Kidney (tissue), 22 donors: ENCODE measurements at places on chromosomes 3 and 15. TPM values are rescaled to one million over a fixed set of nuclear protein-coding genes. Genes with fewer than 3 reads are reported as not detected.
A peak's percentile ranks its signal among the peaks of the same experiment; 100 is the strongest.

DNA sequence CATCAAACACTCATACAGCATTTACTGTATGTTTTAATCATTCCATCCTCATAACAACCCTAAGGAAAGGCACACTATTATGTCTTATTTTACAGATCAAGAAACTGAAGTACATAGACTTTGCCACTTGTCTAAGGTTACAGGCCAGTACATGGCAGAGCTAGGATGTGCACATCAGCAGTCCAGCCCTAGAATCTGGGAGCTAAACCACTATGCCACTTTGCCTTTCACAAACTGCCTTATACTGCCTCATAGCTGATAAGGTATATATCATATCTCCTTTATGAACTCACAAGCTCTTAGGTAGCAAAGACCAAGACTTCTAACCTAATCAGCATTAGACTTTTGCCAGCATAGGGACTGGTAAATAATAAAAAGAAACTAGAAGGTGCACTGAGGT, 49.1 kb downstream of the MYO9A start:
- DNase-seq: no peak

- DNase-seq: no peak
These were observed 474.1 kb downstream of the FOXP1 start for GRCh38 chr3:71109241-71109976.

DNA sequence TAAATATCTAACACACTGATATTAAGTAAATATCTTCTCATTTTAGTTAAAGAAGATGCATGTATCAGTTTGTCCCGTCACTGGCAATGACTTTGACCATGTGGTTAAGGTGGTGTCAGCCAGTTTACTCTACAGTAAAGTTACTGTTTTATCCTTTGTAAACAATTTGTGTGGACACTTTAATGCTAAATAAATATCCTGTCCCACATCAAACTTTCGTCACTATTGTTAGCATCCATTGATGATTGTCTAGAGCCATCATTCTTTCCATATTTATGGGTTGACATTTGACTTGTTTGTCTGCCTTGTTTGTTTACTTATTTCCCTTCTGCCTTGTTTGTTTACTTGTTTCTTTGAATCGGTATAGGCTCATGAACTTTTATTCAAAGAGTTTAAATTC, 11.0 kb upstream of the GPD1L start:
- DNase-seq: no peak

The SLC51A gene
- polyA plus RNA-seq: 6.5 TPM

- no peak for DNase-seq
These were observed 132.2 kb downstream of the GREM1 start for GRCh38 chr15:32849769-32850668.

DNA sequence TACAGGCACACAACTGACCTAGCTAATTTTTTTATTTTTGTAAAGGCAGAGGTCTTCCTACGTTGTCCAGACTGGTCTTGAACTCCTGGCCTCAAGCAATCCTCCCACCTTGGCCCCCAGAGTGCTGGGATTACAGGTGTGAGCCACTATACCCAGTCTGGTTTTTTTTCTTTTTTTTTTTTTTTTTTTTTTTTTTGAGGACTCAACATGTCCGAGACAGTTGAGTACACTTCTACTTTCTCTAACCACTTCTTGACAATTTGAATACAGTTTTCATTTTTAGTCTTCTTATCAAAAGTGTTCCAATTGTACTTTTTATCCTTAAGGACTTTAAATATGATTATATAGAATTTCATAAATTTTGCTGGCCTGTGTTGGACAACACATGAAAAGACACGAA, 7.4 kb upstream of the GSK3B start:
- no peak for DNase-seq

DNA sequence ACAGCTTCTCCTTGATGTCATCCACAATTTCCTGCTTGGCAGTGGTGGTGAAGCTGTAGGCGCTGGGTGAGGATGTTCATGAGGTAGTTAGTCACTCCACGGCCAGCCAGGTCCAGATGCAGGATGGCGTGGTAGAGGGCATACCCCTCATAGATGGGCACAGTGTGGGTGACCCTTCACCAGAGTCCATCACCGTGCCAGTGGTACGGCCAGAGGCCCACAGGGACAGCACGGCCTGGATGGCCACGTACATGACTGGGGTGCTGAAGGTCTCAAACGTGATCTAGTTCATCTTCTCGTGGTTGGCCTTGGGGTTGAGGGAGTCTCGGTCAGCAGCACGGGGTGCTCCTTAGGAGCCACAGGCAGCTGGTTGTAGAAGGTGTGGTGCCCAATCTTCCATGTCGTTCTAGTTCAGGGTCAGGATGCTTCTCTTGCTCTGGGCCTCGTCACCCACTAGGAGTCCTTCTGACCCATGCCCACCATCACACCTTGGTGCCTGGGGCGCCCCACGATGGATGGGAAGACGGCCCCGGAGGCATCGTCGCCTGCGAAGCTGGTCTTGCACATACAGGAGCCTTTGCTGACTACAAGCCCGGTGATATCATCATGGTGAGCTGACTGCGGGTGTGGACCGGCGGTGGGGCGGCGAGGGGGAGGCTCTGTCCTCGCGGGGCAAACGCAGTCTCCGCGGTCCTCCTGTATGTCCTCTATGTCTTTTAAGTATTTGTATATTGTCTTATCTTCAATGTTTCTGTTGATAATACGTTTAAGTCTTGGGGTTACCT, 1119.0 kb downstream of the NAALADL2 start:
- no peak for DNase-seq

- no peak for DNase-seq
These were observed 4.4 kb downstream of the GABPB1 start for GRCh38 chr15:50350621-50351020.

DNA sequence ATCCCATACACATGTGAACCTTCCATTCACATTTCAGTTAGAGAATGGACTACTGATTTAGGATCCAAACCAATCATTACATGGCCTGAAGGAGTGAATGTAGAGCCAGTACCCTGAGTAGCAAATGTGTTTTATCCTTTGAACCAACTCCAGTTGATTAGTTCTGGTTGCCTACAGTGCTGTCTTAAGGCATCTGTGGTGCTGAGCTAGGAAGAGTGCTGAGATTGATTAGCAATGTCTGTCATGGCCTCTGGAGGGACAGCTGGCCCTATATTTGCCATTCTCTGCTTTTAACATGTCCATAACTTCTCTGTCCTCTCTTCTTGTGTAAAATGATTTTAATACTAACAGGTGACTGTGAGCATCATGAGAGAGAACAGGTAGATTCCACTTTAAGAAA, 11.1 kb downstream of the LRTM1 start:
- no peak for DNase-seq

DNA sequence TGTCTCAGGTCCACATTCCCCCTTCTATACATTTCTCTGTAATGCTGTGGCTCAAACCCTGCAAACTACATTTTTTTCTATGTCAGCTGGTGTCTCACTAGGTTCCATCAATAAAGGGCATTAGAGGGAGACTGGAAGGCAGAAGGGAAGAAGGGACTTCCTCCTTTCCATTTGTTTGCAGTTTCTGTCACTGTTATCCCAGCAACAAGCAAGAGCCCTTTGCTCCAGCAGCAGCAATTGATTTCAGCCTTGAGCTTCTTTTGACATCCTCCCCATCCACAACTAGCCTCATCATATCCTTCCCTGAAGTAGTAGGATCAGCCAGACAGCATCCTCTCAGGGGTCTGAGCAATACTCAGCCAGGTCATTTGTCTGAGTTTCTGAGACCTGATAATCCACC, 5.3 kb upstream of the NCK1 start:
- DNase-seq: no peak

- DNase-seq: no peak
These were observed 119.9 kb upstream of the STT3B start for GRCh38 chr3:31412832-31413231.

GRCh38 chr3:4906107-4906621, 73.1 kb upstream of the BHLHE40 start:
- peak; percentile 62 for DNase-seq

- DNase-seq: no peak
These were observed 36.2 kb downstream of the SSR3 start for GRCh38 chr3:156518726-156519125.

The DNAH12 gene
- not detected for polyA plus RNA-seq

GRCh38 chr15:70214941-70215635, 117.4 kb upstream of the TLE3 start:
- DNase-seq: no peak

DNA sequence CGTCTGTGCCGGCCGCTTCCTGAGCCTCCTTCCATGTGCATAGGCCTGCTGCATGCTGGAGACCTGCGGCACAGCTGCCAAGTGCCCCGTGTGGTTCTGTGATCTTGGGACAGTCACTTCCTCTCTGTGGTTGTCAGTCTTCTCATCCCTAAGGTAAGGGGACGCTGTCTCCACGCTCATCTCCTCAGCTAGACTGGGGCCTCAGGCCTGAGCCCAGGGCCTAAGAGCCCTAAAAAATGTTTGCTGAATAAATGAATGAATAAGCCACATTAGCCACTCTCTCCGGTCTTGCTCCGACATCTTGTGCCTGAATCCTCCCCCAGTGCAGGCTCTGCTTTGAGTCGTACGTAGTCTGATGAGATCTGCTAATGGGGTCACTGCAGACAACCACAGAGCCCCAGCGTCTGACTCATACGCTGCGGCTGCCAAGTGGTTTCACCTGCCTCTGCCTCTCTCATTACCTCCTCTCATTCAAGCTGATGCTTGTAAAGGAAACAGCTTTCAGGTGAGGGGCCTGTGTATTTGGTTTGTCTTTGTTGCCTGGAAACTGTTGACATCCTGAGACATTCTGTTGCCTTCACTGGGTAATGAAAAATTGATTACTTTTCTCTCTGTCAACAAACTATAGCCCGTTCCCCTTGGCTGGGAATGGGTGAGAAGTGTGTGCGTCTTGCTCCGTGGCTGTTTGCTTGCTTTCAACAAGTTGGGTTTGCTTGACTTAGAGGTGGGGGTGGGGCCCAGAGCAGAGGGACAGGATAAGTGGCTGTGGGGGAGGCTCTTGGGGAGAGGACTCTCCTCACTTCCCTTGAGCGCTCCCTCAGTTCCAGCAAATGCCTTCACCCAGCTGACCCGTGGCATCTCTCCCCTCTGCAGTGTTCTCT, 15.9 kb downstream of the RPLP1 start:
- DNase-seq: peak; percentile 85

The SCAANT1 gene
- polyA plus RNA-seq: not detected

DNA sequence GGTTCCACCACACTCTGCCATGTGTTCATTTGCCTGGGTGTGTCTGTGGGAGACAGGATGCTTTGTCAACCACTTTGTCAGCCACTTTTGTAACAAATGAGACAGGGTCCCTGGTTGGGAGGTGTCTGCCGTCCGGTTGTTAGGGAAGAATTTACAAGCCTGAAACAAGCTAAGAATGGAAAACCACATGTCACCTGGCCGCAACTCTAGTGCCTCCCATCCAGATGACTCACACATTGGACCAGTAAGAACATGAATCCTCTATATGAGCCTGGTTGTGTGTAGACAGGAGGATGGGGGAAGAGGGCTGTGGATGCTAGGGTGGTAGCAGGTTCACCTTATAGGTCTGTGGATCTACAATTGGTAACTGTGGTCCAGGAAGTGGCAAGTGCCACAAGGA, 335.3 kb downstream of the CLSTN2 start:
- no peak for DNase-seq

- no peak for DNase-seq
These were observed 53.2 kb downstream of the ASTE1 start for GRCh38 chr3:130973406-130973805.

The XIRP1 gene
- not detected for polyA plus RNA-seq

DNA sequence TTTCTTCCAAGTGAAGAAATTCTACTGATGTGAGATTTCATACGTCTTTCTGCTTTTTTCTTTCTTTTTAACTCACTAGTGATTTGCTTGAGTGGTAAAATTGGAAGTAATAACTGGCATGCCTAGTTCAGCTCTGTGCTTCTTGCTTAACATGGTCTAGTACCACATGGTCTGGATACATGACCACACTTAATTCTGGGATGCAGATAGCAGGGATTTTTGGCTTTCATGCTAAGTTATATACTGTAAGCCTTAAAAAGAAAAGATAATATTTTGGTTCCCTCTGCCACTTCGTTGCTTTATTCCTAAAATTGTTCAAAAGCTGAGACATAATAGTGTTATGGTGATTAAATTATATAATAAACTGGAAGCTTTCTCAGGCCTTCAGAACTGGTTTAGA, 174.3 kb downstream of the OXSM start:
- no peak for DNase-seq

DNA sequence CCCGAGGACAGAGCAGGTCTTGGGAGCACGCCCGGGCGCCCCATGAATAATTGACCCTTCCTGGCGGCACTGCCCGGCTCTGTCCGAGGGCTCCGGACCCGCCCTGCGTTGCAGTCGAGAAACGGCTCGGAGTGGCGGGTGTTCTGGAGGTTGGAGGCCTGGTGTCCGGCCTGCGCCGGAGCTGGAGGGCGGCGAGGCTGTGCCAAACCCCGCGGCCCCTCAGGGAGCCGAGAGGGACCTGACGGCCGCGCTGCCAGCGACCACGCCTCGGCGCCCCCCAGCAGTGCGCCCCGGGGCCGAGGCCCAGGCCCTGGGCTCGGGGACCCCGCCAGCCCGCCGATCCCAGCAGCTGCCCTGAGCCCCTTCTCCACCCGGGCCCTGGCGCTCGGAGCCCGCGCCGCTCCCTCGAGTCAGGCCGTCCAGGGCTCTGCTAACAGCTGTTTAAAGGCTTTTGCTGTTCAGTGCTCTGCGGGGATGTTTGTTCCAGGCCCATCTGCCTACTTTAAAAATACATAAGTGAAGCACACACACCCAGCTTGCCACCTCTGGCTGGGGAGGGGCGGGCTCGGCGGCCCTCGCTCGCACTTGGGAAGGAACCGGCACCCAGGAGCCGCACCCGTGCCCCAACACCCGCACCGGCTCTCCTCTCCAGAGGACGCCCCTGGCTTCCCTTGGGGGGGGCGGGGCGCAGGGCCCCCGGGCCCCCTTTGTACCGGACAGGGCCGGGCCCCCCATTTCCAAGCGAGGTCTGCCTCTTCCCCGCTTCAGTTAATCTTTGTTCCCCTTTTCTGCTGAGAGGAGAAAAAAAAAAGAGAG, 730 bp upstream of the ZNF710 start:
- peak; percentile 49 for DNase-seq

The RGMA gene
- 4.4 TPM for polyA plus RNA-seq

DNA sequence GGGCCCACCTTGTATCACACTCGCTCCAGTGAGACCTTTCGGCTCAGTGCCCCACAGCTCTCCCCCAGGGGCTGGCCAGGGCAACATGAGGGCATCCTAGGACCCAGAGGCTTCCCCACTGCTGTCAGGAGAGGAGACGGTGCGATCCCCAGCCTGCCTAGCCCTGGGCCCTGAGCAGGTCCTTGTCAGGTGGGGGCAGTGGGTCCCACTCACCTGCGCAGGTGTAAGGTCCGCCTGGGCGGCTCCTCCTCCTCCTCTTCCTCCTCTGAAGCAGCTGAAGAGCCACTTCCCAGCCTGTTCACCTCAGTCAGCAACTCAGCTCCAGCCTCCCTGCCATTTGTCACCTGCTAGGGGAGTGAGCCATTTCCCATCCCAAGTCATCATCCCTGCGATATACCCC, 9.6 kb downstream of the KIF7 start:
- no peak for DNase-seq

The ADAMTS7 gene
- polyA plus RNA-seq: 0.82 TPM

The CXCR6 gene
- 0.39 TPM for polyA plus RNA-seq

DNA sequence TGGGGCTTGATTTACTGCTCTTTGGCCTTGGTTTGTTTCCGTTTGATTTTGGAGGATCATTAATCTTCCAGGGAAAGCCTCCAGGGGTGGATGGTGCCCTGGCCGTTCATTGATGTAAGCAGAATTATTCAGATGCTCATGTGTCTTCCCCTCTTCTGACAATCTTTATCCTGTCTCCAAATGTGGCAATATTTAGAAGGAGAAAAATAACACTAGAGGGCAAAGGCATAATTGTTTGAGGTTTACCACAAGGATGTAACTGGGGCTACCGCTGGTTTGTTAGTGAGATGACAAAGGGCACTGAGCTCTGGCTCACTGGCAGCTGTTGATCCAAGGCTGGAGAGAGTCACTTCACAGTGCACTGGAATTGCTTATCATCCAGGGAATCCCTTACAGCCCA, 18.2 kb upstream of the PLCL2 start:
- no peak for DNase-seq

GRCh38 chr3:197027151-197027895, 2.3 kb downstream of the MELTF start:
- no peak for DNase-seq
